A172 (cell line): ENCODE measurements at places on chromosomes 6 and 20. TPM values are rescaled to one million over a fixed set of nuclear protein-coding genes. Genes with fewer than 3 reads are reported as not detected.

GRCh38 chr20:58293453-58293852 lies 16.1 kb upstream of the RAB22A start:
- DNase-seq, result peak; percentile 42

GRCh38 chr6:6865611-6866010 lies 242.2 kb upstream of the RREB1 start:
- DNase-seq, result no peak

DNA sequence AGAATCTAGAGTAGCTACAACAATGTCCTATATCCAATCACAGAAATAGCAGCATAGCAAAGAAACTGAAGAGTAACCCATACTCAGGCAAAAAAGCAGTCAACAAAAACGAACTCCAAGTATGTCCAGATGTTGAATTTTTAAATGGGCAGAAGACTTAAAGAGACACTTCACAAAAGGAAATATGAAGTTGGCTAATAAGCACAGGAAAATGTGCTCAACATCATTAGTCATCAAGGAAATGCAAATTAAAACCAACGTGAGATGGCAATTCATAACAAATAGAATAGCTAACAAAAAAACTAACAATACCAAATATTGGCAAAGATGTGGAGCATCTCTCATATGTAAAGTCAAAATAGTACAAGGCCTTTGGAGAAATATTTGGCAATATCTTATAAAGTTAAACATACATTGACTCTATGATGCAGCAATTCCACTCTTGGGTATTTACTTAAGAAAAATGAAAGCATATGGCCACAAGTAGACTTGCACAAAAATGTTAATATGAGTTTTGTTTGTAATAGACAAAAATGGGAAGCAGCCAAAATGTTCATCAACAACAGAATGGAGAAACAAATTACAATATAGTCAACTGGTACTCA lies 37.7 kb downstream of the FRK start:
- no peak for DNase-seq

- peak; percentile 62 for DNase-seq
Measured at GRCh38 chr20:539848-540247, 3.7 kb downstream of the CSNK2A1 start.

GRCh38 chr6:24932832-24933231 lies 2.9 kb downstream of the RIPOR2 start:
- DNase-seq, result no peak

- DNase-seq, result no peak
Measured at GRCh38 chr6:13641315-13641714, 26.2 kb downstream of the NOL7 start.

DNA sequence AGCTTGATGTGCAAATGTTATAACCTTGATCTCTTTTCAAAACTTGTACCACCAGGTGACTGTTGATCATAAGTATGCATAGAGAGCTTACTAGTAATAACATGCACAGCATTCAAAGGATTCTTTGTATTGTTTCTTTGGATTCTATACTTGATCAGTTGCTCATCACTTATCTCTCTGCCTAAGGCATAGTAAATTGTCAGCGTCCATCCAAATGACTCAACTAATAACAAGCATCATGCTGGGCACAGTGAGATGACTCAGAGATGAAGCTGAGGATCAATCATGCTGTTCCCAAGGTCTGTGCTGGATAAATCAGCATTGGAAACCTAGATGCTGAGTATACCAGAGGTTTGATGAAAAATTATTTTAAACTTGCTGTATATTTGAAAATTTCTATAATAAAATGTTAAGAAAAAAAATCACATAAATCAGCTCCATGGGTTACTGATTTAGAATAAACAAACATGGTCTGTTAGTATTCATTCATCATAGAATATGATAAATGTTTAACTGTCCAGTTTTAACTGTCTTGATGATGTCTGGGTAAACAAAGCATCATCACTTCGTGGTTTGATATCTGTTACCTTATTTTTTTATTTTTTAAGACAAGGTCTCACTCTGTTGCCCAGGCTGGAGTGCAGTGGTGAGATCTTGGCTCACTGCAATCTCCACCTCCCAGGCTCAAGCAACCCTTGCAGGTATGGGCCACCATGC lies 45.6 kb upstream of the SGK1 start:
- DNase-seq, result peak; percentile 72

GRCh38 chr20:45518282-45518681 lies 2.9 kb upstream of the SPINT3 start:
- peak; percentile 38 for DNase-seq

- DNase-seq, result no peak
Measured at GRCh38 chr20:19920381-19921138, 96.6 kb upstream of the NAA20 start.

GRCh38 chr20:45111799-45112471 lies 3.0 kb downstream of the WFDC5 start:
- DNase-seq, result no peak

Gene ASIP
- not detected in 2 replicates for total RNA-seq
